ENCODE measurements at places on chromosomes 2 and 18. TPM values are rescaled to one million over a fixed set of nuclear protein-coding genes. Genes with fewer than 3 reads are reported as not detected.

CFAP65 gene
- total RNA-seq: not detected

LYPD1 gene
- total RNA-seq: 0.34 TPM

SLC16A14 gene
- 2.2 TPM for total RNA-seq

NR4A2 gene
- total RNA-seq: 2.6 TPM

- DNase-seq: no peak
These were observed 350.7 kb upstream of the LRRTM1 start for GRCh38 chr2:80655265-80655664.

DNA sequence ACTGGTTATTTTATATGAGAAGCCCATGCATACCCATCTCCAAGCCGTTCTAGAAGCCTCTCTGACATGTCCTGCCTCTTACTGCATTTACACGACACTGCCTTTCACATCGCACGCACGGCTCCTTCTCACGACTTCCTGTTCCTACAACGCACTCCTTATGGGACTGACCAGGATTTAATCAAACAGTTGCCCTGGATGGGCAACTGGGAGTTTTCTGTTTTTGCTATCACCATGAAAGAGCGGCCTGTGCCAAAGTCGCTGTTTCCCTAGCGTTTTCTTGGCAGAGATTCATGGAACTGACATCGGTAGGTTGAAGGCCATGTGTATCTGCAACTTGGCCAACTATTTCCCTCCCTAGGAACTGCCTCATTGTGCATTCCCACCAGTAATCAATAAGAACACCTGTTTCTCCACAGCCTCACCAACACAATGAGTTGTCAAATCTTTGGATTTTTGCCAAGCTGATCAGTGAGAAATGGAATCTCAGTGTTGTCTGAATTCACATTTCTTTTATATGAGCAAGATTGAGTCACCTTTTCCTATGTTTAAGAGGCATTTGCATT, 97.2 kb upstream of the OTOS start:
- DNase-seq: peak; percentile 57

DNA sequence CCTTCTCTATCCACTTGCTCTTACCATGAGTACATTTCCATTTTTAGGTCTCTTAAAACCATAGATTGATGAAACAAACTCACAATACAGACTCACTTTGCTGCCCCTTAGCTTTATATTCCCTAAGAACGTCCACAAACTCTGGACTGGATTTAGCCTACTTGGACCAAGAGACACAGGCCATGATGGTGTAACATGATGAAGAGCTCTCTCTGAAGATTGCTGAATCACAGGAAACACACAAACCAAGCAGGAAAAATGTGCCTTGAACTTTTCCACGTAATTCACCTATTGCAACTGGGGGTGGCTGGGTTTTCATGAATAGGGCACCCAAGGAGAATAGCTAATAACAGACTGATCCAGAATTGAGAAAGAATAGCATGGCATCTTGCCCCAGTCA, 201.7 kb upstream of the RBBP8 start:
- no peak for DNase-seq

GRCh38 chr2:190859347-190860297, 21.0 kb upstream of the GLS start:
- DNase-seq: no peak

- DNase-seq: no peak
These were observed 10.7 kb upstream of the WDSUB1 start for GRCh38 chr2:159297042-159297707.

DNA sequence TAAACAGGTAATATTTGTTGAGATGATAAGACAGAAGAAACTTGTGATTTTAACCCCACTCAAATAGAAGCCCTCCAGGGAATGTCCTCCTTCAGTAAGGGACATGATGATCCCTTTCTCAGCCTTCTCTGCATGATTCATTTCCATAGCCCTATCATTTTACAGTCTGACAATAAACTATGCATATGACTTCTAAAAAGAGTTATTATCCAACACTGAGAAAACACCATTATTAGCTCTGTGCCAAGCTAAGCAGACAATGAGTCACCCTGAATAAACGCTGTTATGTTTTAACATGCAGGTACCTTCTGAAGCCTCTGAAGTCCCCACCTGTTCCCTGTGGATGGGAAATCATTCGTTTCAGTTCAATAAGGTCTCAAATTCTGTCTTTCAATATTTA, 54.7 kb downstream of the DTNB start:
- no peak for DNase-seq

- DNase-seq: no peak
These were observed 61.4 kb upstream of the MSTN start for GRCh38 chr2:190123956-190124355.
